Epithelial cell of proximal tubule (primary cell): ENCODE measurements at places on chromosomes 7 and 10. TPM values are rescaled to one million over a fixed set of nuclear protein-coding genes. Genes with fewer than 3 reads are reported as not detected.

DNA sequence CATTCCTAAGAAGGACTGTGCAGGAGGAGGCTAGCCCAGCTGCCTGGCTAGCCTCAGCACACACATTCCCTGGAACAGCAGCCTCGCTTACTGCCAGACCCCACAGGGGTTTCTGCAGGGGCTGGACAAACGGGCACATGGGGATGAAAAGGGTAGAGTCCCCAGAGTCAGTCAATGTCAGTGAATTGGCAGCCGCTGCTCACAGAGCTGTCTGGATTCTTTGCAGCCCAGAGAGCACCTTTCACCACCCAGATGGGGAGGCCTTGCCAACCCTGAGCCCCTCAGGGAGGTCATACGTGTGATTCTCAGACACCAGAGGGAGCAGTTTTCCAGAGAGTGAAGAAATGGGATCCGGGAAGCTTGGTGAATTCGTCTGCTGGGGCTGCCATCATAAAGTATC, 143.3 kb downstream of the KCNMA1 start:
- no peak for DNase-seq

Gene TDRD1
- total RNA-seq = not detected in 2 replicates

Gene TAC1
- total RNA-seq = 1.8 and 4.4 TPM in 2 replicates

DNA sequence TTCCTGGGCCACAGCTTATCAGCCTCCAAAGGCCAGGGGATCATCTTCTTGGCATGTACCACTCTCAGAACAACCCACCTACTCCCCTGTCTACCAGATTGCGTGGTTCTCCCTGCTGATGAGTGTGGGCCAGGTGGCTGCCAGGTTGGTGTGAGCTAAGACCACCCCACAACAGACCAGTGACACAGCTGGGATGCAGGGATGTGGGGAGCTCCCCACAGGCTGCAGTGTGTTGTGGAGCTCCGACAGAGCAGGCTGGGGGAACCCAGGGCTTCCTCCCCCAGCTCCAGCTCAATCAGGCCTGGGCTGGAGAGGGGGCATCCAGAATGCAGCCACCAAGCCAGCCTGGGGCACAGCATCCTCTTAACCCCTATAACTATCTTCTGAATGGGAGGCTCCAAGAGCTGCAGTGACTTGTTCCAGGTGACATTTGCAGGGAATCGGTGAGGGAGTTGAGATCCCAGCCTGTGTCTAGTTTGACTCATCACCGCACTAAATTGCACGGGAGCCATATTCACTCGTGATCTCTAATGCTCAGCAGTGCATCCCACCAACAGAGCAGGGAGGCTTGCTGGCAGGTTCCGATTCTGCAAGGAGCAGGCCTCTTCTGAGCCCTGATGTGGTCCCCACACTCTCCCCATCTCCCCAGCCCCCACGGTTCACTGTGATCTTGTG, 596 bp upstream of the GDF2 start:
- DNase-seq = no peak

GRCh38 chr10:122182308-122182707, 88.8 kb upstream of the BTBD16 start:
- DNase-seq = no peak

- DNase-seq = no peak
These were observed 21.6 kb downstream of the JCAD start for GRCh38 chr10:30037620-30038336.

- DNase-seq = no peak
These were observed 3.2 kb upstream of the TMEM273 start for GRCh38 chr10:49191349-49191748.

DNA sequence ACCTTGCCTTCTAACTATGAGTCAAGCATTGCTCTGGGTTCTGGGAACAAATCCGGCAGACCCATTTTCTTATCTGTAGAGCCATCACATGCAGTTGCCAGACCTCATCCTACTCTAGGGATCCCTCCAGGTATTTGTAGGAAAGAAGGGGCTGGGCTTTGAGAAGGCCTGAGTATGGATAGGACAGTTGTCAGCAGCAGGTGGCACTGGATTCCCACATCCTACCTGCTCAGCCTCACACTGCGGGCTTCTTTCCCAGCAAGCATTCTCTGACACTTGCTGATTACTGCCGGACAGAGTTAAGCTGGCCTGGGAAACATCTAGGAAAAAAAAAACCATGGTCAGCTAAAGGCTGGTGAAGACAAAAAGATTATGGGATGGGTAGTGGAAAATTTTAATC, 224.1 kb downstream of the CCSER2 start:
- no peak for DNase-seq

DNA sequence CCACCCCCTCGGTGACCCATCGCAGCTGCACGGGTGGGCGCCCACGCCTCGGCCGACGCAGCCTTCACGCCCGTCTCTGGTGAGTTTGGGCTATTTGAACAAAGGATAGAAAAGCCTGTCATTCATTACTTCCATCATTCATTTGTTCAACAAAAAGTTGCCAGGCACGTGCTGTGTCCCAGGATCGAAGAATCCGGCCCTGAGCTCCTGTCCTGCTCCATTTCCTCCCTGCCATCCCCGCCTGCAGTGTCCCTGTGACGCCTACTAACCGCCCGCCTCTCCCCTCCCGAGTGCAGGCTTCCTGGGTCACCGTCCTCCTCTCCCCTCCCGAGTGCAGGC, 340.1 kb downstream of the WDR37 start:
- DNase-seq = no peak

- no peak for DNase-seq
These were observed 171.8 kb downstream of the PRKAG2 start for GRCh38 chr7:151704960-151705635.

Gene MYL10
- total RNA-seq = not detected in 2 replicates

- no peak for DNase-seq
These were observed 116.9 kb upstream of the SVIL start for GRCh38 chr10:29751684-29752083.

GRCh38 chr7:99679032-99679399, 780 bp downstream of the CYP3A5 start:
- peak; percentile 66 for DNase-seq

- DNase-seq = no peak
These were observed 209.0 kb downstream of the ACTR3B start for GRCh38 chr7:152968514-152968913.

GRCh38 chr10:94062611-94063010, 68.9 kb downstream of the PLCE1 start:
- DNase-seq = no peak

DNA sequence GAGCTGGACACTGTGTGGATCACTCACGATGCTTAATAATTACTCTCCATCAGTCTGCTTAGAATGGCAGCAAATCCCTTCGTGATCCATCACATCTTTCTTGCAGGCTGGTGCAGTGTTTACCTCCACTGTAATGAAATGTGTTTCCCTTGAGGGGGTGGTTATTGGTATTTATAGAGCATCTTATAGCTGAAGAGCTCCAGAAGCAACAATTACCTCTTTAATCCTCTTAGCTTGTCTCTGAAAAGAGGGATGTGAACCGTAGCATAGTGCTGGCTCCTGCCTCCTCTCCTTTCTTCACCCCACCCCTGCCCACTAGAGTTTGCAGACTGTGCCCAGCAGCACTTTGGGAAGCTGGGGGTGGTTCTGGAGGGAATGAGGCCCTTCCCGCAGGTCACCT, 132.6 kb downstream of the CAMK1D start:
- DNase-seq = no peak

DNA sequence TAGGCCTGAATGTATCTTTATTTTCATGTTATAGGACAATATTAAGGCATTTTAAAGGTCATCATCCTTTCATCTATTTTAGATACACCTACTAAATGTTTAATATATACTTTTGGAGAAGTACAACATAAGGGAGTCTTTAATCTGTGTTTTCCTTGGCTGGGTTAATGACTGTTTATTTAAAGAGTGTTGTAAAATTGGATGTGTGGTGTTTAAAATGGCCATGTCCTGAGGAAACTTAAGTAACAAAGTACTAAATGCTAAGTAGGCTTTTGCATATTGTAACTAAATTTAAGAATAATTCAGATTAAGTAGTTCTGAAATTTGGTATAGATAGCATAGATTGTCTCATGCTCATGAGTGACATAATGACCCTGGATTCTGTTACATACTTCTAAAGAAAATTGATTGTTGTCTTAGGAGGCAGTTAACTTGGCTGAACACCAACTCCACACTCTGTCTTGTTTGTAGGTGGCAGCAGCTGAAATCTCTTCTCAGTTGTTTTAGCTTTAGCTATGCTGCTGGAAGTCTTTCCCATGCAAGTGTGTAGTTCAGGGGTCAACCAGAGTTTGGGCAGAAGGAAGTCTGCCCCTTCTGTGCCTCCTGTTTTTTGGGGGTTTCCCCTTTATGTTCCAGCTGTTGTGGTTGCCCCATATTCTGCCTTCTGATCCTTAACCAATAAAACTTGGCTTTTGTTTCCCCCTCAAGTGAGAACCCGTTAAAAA, 29.2 kb downstream of the DLD start:
- no peak for DNase-seq

- DNase-seq = no peak
These were observed 79.9 kb downstream of the ELFN1 start for GRCh38 chr7:1749864-1750466.

DNA sequence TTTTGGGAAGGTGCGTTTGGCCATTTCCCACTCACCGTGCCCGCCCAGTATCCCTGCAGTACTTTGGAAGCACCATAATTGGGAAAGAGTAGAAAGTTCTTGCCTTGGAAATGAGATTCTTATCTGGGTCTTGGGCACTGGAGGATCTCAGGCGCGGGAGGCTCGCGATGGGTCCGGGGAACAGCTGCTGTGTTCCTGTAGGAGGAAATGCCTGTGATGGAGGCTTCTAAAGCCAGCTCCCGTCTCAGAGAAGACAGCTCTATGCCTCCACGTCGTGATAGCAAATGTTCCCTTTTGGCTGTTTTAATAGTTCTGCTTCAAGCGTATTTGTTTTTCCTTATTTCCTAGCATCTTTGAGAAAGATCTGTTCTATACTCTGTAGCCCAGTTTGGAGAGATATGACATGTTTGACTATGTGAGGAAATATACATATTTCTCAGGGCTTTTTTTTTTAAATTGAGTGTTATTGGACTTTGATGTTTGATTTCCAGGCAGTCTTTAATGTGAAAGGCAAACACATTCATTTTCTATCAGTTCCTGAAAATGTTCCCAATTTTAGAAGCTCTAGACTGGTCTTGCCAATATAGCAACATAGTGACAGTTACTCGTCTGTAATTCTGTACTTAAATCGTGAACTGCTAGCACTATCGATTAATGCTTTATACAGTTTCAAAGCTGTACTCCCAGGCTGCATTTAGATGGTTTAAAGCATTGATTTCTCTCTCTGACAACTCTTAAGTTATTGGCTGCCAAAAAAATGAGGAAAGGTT, 280.8 kb downstream of the DPP6 start:
- DNase-seq = no peak

Gene TMEM229A
- not detected in 2 replicates for total RNA-seq

DNA sequence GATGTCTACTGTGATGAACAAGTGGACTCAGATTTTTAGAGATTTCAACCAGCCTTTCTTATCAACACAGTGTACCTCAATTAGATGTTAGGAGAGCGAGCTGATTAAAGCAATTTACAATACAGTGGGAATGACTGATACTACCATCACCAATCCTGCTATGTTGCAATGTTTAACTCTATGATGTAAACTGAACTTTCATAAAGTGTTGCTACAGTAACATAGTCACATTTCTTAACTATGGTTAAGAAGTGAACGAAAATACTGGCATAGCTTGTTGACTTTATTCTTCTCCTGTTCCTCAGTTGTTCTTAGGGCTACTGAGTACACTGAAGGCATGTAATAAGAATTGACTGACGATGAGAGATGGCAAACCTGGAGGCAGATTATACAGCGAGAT, 139.8 kb downstream of the MYOF start:
- DNase-seq = no peak

Gene PRKAR2B
- 4.1 and 5.2 TPM in 2 replicates for total RNA-seq

- DNase-seq = no peak
These were observed 31.8 kb upstream of the RBM33 start for GRCh38 chr7:155612658-155613057.

DNA sequence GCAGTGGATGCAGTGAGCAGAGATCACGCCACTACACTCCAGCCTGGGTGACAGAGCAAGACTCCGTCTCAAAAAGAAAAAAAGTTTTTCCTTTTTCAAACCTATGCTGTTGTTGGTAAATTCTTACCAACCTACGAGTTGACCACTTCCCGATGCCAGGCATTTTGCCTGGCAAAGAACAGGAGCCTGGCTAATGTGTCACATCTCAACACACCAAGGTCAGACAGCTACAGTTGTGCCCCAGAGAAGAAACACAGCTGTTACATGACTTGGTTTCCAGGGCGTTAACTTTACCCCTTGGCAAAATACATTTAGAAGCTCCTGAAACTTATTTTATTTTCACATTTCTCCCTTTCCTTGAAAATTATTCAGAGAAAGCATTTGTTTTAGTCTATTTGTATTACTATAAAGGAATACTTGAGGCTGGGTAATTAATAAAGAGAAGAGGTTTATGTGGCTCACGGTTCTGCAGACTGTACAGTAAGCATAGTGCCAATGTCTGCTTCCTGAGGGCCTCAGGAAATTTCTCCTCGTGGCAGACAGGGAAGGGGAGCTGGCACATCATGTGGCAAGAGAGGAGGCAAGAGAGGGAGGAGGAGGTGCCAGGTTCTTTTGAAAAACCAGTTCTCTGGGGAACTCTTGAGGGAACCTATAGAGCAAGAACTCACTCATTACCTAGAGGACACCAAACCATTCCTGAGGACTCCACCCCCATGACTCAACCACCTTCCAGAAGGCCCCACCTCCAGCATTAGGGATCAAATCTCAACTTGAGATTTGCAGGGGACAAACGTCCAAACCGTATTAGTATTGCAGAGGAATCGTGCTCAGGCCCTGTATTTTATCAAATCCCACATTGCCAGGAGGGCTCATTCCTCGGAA, 83.3 kb downstream of the PAXIP1 start:
- DNase-seq = no peak

GRCh38 chr10:31754803-31755624, 173.6 kb downstream of the ARHGAP12 start:
- DNase-seq = no peak

DNA sequence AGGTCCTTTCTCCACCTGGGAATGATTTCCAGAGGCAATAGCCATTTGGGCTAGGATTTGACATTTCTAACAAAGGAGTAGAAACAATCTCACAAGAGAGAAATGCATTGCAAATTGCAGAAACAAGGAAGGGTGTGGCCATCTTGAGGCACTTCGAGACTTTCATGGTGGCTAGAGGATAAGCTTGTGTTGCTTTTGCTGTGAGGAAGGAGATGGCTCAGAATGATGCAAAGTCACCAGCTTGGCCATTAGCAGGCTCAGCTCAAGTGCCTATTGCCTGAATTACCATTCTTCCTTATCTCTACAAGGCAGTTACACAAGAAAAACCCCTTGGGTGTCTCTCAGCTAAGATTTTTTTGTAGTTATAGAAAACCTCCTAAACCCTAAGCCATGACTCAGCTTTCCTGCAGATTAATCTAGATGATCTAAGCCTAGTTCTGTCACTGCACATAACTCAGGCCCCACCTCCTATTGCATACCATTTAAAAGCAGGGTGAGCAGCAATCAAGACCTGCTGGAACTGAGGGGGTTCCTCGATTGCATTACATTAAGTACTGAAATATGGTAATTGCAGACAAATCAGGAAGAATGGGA, 683.1 kb downstream of the NRG3 start:
- DNase-seq = no peak
